ENCODE measurements at places on chromosomes 2 and 18.

GRCh38 chr2:175203621-175204496, 22.3 kb upstream of the ATP5MC3 start:
- DNase-seq: no peak

DNA sequence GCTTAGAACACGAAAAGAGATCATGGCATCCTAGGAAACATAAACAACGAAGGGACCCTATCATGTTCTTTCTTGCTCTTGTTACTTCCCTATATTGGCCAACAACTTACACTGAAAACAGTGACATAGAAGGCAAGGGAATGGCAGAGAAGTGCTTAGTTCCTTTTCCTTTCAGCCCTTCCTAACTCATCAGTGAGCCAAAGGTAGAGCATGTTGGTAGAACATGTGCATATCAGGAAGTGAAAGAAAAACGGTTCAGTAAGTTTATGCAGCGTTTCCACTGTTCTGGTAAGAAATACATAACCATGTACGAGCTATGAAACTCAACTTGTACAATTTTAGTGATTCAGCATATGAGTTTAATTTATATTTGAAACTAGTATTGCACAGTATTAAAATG, 21.7 kb downstream of the AKAIN1 start:
- DNase-seq: no peak

GRCh38 chr2:235552671-235553070, 58.8 kb downstream of the AGAP1 start:
- no peak for DNase-seq

DNA sequence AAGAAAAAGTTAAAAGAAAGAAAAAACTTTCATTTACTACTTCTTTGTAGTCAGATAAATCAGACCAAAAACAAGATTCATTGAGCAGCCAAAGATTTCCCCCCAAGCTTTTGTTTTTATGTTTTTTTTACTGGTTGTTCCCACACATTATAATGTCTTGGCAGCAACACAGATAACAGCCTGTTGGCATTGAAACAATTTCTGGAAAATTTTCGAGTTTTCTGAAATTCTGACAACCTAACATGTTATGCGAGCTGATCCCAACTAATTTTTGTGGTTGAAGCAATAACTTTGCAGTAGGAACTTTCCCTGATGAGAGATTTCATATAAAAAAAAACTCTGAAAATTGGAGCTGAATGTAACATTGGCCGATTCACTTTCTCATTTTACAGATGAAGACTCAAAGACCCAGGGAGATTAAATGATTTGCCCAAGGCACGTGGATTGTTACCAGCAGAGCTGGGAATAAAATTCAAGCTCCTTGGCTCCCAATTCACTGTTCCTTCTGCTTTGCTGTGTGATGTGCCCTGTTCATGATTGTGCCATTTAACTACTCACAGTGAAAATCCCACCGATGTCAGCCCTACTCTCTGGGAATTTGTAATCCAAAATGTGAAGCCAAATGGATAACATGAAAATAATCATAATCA, 167.5 kb downstream of the GRB14 start:
- no peak for DNase-seq

DNA sequence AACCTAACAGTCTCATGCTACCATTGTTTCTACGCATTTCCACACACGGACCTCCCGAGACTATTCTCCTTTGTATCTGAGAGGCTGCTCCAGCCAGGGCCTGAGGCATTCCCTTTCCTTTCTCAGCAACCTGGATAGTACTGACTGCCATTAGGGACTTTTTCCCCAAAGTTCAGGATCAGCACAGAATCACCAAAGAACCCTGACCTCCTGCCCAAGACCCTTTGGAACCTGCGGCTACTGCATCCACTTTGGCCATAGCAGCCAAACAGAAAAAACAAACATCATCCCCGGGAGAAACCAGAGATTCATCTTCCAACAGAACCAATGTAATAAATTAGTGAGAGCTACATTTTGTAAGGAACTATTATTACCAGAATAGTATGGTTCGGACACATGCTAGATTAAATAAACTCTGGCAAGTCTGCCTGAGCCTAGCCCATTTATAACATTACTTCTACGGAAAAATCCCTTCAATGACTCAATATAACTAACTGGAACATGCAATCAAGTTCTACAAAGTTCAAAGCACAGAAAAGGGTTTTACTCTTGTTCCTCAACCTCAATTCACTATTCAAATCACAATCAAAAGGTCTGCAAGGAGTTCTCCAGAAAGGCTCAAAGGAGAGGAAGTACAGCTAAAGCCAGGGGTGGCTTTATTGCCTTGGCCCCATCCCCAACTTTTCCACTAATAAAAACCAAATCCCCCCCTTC, 51.8 kb downstream of the LPIN2 start:
- DNase-seq: no peak

GRCh38 chr2:6069381-6069780, 377.2 kb downstream of the SOX11 start:
- no peak for DNase-seq

GRCh38 chr2:12205086-12205485, 458.7 kb downstream of the LPIN1 start:
- DNase-seq: no peak

DNA sequence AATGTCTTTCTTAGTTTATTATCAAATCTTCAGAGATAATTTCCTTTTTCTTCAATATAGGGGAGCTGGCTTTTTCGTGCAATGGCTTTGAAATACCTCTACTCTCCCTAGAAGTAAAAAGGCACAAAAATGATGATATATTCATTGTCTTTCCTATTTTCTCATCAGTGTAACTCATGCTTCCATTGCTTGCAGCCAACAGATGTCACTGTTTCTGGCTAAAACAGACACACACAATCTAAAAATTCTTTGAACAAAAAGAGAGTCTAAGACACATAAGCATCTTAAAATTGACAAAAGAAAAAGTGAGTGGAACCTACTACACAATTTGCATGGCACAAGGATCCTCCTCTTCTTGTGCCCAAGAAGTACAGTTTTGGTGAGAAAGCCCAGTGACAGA, 448.7 kb upstream of the VRK2 start:
- DNase-seq: no peak

- no peak for DNase-seq
Observed at GRCh38 chr2:144364944-144365738, 154.8 kb downstream of the ZEB2 start.

DNA sequence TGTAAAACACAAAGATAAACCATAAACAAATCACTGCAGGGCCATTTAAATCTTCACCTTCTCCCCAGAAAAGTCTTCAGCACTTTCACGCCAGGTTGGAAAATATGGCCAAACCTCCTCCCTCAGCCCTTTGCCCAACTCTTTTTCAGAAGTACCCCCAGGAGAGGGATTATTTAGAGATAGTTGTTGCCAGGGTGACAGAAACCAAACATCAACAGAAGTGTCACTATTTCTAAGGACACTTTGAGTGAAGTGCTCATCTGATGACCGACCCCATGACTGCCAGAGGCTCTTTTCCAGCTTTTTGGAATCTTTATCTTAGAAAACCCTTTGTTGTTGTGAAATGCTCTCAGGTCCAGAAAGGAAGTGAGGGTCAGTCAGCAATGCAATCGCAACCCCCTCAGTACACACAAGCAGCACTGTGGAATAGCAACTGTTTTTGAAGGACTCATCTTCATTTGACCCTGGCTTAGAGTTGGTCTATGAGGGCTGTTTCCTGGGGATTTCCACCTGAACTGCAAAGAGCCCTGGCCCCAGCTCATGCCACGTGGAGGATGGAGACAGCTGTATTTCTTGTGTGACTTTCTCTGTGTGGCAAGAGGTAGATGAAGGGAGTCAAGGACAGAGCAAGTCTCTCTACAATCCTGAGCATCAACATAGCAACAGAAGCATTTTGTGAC, 114.0 kb upstream of the STON1 start:
- DNase-seq: peak; percentile 9

- no peak for DNase-seq
Observed at GRCh38 chr2:31020713-31021112, 117.5 kb downstream of the GALNT14 start.

DNA sequence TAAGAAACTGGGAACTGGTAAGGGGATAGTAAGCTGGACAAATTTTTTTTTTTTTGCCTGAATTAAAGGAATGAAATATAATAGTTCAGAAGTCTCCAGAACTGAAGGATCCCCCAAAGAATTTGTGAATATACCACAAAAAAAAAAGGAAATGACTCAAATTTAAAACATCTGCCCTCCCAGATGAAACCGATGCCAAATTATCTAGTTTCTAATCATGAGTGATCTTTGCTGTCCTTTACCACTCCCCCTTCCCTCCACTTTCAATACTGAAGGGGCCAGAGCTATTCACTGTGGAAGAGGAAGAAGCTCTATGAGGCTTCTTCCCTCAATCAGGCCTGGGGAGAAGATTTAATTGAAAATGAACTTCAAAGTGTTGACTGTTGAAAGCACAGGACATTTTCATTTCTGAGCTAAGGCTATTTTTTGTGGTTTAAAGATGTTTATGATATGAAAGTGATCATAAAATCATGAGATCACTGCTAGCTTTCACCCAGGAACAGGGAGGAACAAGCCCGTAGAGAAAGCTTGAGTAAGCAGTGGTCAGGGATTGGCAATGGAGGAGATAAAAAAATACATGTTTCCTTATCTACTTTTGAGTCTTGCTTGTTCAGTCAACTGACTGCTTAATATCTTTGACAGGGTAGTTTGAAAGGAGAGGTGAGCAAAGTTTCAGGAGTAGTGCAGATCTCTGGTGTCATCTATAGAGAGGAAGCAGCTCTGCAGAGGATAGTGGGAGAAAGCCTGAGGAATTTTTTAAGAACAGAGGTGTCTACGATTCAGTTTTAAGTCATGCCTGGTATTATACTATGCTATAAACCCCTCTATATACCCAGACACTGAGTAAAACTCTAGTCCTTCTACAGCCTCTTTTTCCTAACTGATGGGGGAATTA, 409.5 kb upstream of the FIGN start:
- no peak for DNase-seq

- DNase-seq: no peak
Observed at GRCh38 chr2:187702157-187702556, 147.9 kb upstream of the TFPI start.

DNA sequence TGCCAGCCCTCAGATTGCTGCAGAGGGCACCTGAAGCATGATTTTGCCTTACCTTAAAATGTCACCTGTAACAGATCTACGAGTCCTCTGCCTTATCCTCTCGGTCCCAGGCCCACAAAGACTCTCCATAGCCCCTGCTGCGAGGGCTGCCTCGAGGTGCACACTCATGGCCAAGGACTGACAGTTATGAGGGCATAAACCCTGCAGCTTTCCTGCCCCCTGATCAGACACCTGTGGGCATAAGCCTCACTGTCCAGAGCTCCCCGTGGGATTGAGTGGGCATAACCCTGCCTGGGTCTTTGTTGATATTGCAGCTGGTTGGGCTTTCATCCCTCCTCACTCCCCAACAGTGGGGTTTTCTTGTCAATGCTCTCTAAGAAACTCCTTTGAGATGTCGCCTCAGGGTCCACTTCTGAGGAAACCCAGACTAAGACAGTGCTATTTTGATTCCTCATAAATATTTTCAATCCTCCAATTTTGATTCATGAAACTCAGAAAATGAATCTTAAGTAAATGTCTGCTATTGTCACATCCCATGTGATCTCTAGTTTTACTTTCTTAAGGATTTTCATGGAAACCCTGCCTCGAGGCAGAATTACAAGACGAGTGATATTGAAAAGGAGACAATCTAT, 108.5 kb upstream of the NCK2 start:
- DNase-seq: no peak

GRCh38 chr2:226932443-226932842, 96.6 kb downstream of the RHBDD1 start:
- DNase-seq: no peak

All from central memory CD4-positive, alpha-beta T cell (primary cell).